ENCODE measurements at places on chromosomes 1 and 21. TPM values are rescaled to one million over a fixed set of nuclear protein-coding genes. Genes with fewer than 3 reads are reported as not detected.

GRCh38 chr1:195981448-195982139, 626.6 kb downstream of the KCNT2 start:
- no peaks in the 10 kb centered on the region for H3K27me3 ChIP-seq
- H3K36me3 ChIP-seq: no peaks in the 10 kb centered on the region

- H3K27ac ChIP-seq: no peak overlapping the region
- peaks cover 3% of the 10 kb centered on the region for H3K27me3 ChIP-seq
- no peaks in the 10 kb centered on the region for H3K36me3 ChIP-seq
- no peak for DNase-seq
- H3K4me1 ChIP-seq: no peaks in the 10 kb centered on the region
Measured at GRCh38 chr1:14605945-14606344, 7.5 kb downstream of the KAZN start.

- no peaks in the 10 kb centered on the region for H3K4me1 ChIP-seq
- no peak overlapping the region for H3K27ac ChIP-seq
Measured at GRCh38 chr1:19287436-19288185, 959 bp downstream of the AKR7A3 start.

- no peak for DNase-seq
- H3K27ac ChIP-seq: no peak overlapping the region
- no peaks in the 10 kb centered on the region for H3K4me1 ChIP-seq
- no peaks in the 10 kb centered on the region for H3K27me3 ChIP-seq
Measured at GRCh38 chr1:34696230-34696629, 58.6 kb upstream of the GJB5 start.

DNA sequence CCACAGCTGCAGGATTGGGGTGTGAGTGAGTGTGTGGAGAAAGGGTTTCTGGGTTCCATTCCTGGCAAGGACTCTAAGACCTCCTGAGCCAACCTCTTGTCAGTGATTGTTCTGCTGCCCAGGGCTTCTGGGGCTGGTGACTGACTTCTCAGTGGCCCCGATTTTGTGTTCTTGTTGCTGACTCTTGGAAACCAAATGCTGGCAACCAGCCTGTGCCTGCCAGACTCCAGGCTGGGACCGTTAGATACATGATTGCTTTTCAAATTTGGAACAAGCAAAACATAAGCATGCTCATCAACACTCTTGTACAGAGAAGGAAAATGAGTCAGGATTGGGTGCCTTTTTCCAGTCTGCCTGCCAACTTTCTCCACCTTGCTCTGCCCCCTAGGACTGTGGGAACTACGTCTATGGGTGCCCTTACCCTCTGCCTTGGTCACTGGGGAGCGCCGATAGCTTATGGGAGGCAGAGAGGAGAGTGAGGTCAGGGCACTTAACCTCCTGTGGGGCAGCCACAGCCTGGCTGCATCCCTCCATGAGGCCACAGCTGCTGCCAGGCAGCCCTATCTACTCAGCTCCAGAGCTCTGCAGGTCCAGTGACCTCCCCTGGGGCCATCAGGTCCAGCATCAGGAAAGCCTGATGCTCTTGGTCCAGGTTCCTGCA, 39.3 kb upstream of the EPS8L3 start:
- peak; percentile 61 for DNase-seq
- H3K27ac ChIP-seq: peak overlapping the region; percentile 47
- no peaks in the 10 kb centered on the region for H3K27me3 ChIP-seq
- no peaks in the 10 kb centered on the region for H3K36me3 ChIP-seq
- no peak overlapping the region for H3K4me3 ChIP-seq

DNA sequence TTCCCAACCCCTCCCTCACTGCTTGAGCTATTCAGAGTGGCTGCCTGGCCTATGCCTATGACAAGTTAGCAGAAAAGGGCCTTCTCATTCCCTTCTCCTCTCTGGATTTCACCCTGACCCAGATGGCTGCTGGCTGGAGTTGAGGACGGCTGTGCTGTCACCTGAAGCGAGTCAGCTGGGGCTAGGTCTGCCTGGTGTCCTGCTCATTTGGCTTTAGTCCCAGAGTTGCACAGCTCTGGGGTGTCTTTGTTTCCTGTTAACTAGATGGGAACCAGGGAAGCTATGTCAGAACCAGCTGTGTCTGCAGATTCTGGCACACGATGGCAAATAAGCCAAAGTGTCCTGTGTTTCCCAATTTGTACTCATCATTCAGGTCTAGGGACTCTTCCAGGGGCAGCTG, 52.9 kb downstream of the CNIH3 start:
- no peak overlapping the region for H3K27ac ChIP-seq
- DNase-seq: no peak
- H3K27me3 ChIP-seq: no peaks in the 10 kb centered on the region
- H3K4me3 ChIP-seq: no peak overlapping the region
- H3K4me1 ChIP-seq: no peaks in the 10 kb centered on the region

- no peaks in the 10 kb centered on the region for H3K4me1 ChIP-seq
- H3K27me3 ChIP-seq: no peaks in the 10 kb centered on the region
- no peak for DNase-seq
- no peak overlapping the region for H3K27ac ChIP-seq
- no peak overlapping the region for H3K4me3 ChIP-seq
Measured at GRCh38 chr1:243438815-243439214, 183.0 kb downstream of the SDCCAG8 start.

DNA sequence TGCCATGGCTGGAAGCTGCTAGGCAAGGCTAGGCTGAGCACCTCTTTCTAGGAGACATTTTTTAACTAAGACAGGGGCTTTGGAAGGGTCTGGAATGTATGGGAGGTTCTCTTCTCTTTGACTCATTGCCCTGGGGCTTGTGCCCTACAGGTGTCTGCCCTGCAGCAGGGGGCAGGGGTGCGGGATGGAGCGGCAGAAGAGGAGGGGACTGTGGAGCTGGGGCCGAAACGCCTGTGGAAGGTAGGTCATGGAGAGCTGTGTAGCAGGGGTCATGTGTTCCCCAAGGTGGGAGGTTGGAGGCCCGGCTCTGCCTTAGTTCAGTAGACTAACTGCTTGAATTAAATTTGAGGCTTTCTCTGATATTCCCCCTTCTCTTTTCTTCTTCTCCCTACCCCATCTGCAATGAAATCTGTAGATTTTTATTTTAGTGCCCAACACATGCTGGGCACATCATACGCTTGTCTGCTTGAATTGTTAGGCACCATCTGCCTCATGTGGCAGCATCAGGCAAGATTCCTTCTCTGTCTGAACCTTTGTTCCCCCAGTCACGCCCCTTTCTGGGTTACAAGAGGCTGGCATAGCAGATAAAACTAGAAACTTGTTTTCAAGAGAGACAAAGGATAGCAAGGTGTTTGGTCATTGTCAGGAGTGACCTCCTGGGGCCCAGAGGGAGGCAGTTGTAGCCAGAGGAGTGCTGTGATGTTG, 18.4 kb downstream of the PPFIA4 start:
- no peak overlapping the region for H3K27ac ChIP-seq
- no peak for DNase-seq
- H3K4me1 ChIP-seq: no peaks in the 10 kb centered on the region
- H3K36me3 ChIP-seq: no peaks in the 10 kb centered on the region
- no peaks in the 10 kb centered on the region for H3K27me3 ChIP-seq

DNA sequence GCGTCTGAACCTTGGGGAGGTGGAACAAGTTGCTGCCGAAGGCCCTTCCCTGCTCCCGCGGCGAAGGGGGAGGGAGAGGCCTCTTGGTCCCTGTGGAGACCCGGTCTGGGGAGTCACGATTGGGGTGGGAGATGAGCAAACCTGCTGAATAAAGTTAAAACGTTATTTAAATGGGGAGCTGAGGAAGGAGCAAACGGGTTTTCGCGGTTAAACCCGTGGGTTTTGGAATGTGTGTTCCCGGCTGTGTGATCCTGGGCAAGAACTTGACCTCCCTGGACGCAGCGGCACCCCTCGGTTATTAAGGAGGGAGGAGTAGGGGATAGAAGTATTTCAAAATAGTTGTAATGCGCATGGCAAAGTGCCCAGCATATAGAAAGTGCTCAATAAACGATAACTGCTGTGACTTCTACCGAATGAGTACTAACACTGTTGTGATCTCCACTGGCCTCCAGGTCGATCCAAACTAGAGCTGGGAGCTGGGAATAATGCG, 3.4 kb downstream of the FAM110D start:
- H3K27ac ChIP-seq: peak overlapping the region; percentile 68
- H3K4me1 ChIP-seq: peaks cover 21% of the 10 kb centered on the region
- H3K27me3 ChIP-seq: peaks cover 5% of the 10 kb centered on the region
- DNase-seq: no peak

DNA sequence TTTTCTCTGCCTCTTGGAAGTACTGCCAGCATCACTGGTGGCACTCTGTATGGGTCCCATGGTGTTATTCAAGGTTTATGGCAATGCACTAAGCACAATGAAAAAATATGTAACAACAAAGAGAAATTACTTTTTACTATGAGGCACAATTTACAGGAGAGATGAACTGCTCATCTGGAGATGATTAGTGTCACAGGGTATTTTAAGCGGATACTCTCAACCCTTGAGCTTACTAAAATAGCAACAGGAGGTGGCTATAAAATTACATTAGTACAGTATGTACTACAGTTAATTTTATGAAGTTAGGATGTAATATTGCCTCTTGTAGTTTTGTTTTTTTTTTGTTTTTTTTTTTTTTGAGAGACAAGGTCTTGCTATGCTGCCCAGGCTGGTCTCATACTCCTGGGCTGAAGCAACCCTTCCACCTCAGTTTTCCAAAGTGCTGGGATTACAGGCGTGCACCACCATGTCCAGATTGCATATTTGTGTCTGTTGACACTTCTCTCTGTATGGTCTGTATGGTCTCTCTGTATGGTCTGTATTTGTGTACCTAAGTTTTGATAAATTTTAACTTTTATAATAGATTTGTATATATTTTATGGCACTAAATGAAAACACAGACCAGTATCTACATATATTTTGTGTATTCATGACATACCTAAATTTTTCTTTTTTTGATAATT, 175.6 kb upstream of the HP1BP3 start:
- no peak overlapping the region for H3K27ac ChIP-seq
- no peaks in the 10 kb centered on the region for H3K36me3 ChIP-seq
- no peak for DNase-seq
- no peaks in the 10 kb centered on the region for H3K4me1 ChIP-seq
- no peaks in the 10 kb centered on the region for H3K27me3 ChIP-seq

- H3K36me3 ChIP-seq: no peaks in the 10 kb centered on the region
- no peaks in the 10 kb centered on the region for H3K27me3 ChIP-seq
- no peaks in the 10 kb centered on the region for H3K4me1 ChIP-seq
- no peak for DNase-seq
Measured at GRCh38 chr1:243568793-243569192, 281.2 kb downstream of the AKT3 start.

Gene ANKRD65
- 23.0 TPM for total RNA-seq

Gene CR1L
- not detected for total RNA-seq

DNA sequence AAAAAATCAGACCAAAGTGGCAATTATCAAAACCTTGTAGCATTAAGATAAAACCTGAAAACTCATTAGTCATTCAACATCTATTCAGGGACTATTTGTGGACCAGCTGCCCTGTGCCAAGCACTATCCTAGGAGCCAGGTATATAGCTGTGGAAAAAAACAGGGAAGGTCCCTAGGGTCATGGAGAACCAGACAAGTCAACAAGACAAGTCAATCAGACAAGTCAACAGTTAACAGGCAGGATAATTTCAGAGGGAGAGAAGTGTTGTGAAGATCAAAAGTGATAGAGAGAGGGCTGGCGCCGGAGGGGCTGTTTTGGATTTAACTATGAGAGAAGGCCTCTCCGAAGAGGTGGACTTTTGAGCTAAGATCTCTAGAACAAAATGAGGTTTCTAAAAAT, 3.3 kb upstream of the ATP1A4 start:
- H3K36me3 ChIP-seq: peaks cover 3% of the 10 kb centered on the region
- no peaks in the 10 kb centered on the region for H3K4me1 ChIP-seq
- H3K27ac ChIP-seq: no peak overlapping the region
- DNase-seq: no peak

Gene TMEM52
- not detected for total RNA-seq

Gene CLDN14
- not detected for total RNA-seq

Gene ELAVL4
- 2.9 TPM for total RNA-seq

Gene HFM1
- total RNA-seq: 4.3 TPM

DNA sequence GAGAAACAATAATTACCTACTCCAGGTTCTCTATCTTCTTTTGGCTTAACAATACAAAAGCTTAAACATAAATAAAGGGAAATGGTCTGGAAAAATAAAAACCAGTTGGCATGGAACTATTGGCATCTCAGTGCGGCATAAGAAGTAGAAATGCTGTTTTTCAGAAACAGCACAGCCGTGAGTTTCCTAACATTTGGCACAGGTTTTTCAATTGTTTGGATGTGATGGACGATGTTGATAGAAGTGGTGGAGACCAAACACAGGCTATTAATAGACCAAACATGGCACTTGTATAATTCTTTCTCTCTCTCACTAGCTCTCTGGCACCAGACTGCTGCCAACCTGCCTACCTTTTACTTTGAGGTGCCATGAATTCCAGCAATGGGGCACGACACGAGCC, 36.2 kb downstream of the KCNN3 start:
- H3K27ac ChIP-seq: no peak overlapping the region
- H3K36me3 ChIP-seq: no peaks in the 10 kb centered on the region
- H3K4me3 ChIP-seq: no peak overlapping the region

- H3K36me3 ChIP-seq: no peaks in the 10 kb centered on the region
- no peaks in the 10 kb centered on the region for H3K27me3 ChIP-seq
- no peak for DNase-seq
Measured at GRCh38 chr1:233240371-233240770, 55.2 kb downstream of the PCNX2 start.

Gene NBPF10
- 2.4 TPM for total RNA-seq

Gene KPNA6
- 33.4 TPM for total RNA-seq

DNA sequence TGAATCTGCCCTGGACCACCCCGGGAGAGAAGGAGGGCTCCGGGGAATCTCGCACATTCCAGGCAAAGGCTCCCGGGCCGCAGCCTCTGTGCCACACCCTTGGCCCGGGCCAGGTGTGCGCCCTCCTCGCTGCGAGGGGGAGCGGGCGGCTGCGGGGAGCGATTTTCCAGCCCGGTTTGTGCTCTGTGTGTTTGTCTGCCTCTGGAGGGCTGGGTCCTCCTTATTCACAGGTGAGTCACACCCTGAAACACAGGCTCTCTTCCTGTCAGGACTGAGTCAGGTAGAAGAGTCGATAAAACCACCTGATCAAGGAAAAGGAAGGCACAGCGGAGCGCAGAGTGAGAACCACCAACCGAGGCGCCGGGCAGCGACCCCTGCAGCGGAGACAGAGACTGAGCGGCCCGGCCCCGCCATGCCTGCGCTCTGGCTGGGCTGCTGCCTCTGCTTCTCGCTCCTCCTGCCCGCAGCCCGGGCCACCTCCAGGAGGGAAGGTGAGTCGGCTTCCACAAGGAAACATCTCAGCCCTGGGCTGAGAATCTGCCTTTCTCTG, at the start of gene LAMC2:
TSS of gene LAMC2 (plus strand) at position 324 of the 550 bp plus-strand sequence. CDS start at position 413, 89 bp downstream.
- H3K4me1 ChIP-seq: no peaks in the 10 kb centered on the region
- H3K36me3 ChIP-seq: no peaks in the 10 kb centered on the region
- no peaks in the 10 kb centered on the region for H3K27me3 ChIP-seq
- peak; percentile 67 for DNase-seq
- no peak within 1 kb of the TSS for H3K4me3 ChIP-seq

Gene SLC45A1
- 4.8 TPM for total RNA-seq

Gene LCE1F
- total RNA-seq: not detected

Gene RAD54L
- not detected for total RNA-seq

GRCh38 chr1:161189036-161189435, 9.8 kb downstream of the ADAMTS4 start:
- H3K36me3 ChIP-seq: no peaks in the 10 kb centered on the region
- H3K27ac ChIP-seq: no peak overlapping the region
- H3K4me1 ChIP-seq: peaks cover 9% of the 10 kb centered on the region
- DNase-seq: no peak
- no peaks in the 10 kb centered on the region for H3K27me3 ChIP-seq
- H3K4me3 ChIP-seq: no peak overlapping the region

Gene FMO4
- 4.3 TPM for total RNA-seq

Gene DCST1
- total RNA-seq: not detected
